ENCODE measurements at places on chromosomes 5 and 9.

DNA sequence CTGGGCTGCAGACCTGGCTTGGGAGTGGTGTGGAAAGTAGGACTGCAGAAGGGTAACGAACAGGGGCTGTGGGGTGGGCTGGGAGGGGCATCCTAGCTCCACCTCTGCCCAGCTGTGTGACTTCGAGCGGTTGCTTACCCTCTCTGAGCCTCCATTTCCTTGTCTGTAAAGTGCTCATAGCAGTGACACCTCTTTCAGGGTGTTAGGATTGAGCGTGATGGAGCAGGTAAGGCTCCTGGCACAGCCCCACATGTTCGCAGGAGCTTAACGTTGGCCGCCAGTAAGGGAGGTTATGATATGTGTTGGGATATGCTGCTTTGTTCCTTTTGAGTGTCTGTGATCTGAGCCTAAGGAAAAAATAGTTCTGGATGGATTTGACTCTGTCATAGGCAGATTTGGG lies 2.1 kb downstream of the NDST1 start:
- DNase-seq = no peak

DNA sequence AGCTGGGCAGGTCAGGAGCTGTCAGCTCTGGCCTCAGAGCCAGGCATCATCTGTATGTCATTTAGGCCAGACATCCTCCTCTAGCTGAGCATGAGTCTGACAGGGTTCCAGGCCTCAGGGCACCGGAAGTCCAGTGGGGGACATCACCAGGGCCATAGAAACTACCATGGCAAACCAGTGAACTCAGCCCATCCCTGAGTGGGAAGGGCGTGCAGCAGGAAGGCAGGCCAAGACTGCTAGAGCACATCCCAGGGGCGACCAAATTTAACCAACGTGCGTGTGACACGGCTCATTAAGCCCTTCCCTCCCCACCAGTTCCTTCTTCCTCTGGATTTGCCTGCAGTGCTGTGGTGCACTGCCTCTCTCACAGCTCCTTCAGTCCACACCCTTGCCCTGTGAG lies 75.9 kb downstream of the COL27A1 start:
- no peak for DNase-seq

GRCh38 chr5:68780299-68780955 lies 313.4 kb upstream of the SLC30A5 start:
- no peak for DNase-seq

DNA sequence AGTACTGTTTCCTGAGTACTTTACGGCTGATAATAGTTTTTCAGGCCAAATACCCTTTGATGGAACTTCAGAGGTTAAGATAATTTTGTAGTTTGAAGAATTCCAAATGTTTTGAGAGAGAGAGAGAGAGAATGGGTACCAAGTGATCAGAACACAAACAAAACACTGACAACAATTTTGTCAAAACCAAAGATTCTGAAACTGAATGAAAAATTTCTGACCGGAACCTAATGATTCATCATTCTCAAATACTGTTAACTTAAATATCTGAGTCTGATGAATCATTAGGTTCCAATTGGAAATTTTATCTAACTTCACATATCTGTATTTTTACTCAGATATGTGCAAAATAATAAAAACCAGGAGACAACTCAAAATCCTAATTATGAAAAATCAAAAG lies 4.0 kb downstream of the LMBRD2 start:
- DNase-seq = no peak

- no peak for DNase-seq
Measured at GRCh38 chr5:73682176-73682575, 56.2 kb downstream of the ARHGEF28 start.

GRCh38 chr5:151196556-151197290 lies 27.2 kb downstream of the CCDC69 start:
- DNase-seq = no peak

DNA sequence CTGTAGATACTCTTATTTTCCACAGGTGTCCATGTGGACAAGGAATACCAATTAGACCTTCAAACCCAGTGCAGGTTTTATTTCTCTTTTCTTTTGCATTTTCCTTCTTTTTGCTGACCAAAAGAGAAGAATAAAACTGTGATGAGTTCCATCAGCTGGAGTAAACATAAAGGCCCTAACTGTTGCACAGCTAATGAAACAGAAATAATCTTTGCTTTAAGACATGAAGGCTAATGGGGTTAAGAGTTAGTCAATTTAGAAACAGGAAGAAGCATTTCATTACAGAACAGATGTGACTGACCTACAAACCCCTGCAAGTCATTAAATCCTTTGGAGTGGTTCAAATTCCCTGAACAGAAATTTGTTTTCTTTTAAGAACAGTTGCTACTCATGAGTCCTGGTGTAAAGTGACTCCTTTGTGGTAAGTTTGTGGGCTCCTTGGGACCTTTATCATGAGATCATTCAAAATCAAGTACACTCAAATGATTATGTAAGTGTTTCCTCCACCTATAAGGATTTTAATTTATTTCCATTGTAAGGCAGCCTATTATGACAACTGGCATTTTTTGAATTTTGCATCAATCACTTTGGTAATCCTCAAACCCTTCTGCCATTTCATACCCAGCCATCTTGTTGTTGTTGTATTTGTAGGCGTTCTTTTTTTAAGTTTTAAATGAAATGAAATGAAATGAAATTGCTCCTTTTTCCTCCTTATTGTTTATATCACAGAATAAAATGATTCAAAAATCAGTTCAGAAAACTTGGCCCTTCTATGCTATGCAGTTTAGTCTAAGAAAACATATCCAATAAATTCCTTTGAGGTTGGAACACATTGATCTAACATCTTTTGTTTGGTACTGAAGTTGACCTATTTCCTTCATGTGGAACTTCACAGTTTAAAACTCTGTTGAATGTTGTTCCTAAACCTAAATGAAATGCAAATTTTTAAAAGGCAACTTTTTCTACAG lies 1.3 kb downstream of the MINAR2 start:
- DNase-seq = no peak
